ENCODE measurements at places on chromosomes 1 and 21.
A peak's percentile ranks its signal among the peaks of the same experiment; 100 is the strongest.

GRCh38 chr1:115330480-115331013 is 7.5 kb downstream of the NGF start:
- no peak for DNase-seq

DNA sequence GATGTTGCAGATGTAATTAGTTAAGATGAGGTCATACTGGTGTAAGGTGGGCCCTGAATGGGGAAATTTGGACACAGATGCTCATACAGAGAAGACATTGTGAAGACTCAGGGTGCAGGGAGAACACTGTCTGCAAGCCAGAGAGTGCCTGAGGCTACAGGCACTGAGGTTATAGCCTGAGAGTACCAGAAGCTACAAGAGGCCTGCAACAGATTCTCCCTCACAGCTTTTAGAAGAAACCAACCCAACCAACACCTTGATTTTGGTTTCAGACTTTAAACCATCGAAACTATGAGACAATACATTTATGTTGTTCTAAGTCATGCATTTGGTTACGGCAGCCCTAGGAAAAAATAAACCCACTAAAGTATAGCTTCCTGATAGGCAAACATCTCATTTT is 321.7 kb upstream of the USP25 start:
- no peak for DNase-seq

- no peak for DNase-seq
Measured at GRCh38 chr1:181079382-181079781, 9.1 kb upstream of the IER5 start.

- DNase-seq = no peak
Measured at GRCh38 chr1:21447311-21447710, 7.4 kb downstream of the NBPF3 start.

GRCh38 chr1:161484613-161485012 is 20.6 kb upstream of the FCGR2A start:
- DNase-seq = no peak

DNA sequence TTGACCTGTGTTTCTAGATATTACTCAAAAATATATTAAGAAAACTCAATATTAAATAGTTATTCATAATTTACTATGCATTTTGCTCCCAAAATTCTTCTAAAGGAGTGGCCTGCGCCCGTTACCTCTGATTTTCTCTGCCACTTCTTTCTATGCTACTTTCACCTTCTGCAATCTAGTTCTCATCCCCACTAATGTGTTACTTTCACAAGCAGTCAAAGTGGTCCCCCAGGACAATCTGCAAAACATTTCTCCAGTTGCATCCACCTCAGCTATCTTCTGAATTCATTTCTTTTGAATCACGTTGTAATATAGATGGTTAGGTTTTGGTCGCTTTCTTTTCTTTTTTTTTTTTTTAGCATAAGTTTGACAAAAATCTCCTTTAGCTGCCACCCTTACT is 13.4 kb downstream of the INSL5 start:
- DNase-seq = no peak

GRCh38 chr1:198620951-198621824 is 17.7 kb upstream of the PTPRC start:
- DNase-seq = no peak

DNA sequence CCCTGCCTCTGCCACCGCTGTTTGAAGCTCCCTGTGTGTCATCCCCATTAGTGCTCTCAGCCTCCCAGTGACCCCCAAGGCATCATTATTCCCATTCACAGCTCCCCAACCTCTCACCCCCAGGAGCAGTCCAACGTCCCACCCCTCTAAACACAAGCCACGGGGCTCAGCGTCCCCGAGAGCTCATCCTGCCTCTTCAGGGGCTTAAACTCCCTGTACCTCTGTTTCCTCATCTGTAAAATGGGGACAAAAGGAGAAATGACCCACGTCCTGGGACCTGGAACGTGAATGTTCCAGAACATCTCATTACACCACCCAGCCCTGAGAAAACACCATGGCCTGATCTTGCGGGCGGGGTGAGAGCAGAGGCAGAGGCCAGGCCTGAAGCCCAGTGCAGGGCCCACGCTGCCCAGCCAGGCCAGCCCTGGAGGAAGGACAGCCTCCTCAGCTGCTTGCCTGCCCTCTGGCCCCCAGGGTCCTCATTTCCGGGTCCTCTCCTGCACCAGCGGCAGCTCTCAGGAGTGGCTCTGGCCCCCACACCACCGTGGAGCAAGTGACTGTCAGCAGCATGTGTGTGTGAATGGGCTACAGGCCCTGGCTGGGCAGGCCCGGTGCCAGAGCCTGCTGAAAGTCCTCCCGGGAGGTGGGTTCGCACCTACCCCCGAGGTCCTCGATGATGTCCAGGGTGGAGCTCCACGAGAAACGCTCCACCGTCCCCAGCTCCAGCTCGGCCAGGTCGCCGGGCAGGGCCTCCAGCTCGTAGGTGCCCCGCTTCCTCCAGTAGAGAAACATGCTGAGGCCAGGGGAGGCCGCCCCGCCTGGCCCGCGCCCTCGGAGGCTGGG is 14.1 kb upstream of the PLEKHG5 start:
- DNase-seq = no peak

DNA sequence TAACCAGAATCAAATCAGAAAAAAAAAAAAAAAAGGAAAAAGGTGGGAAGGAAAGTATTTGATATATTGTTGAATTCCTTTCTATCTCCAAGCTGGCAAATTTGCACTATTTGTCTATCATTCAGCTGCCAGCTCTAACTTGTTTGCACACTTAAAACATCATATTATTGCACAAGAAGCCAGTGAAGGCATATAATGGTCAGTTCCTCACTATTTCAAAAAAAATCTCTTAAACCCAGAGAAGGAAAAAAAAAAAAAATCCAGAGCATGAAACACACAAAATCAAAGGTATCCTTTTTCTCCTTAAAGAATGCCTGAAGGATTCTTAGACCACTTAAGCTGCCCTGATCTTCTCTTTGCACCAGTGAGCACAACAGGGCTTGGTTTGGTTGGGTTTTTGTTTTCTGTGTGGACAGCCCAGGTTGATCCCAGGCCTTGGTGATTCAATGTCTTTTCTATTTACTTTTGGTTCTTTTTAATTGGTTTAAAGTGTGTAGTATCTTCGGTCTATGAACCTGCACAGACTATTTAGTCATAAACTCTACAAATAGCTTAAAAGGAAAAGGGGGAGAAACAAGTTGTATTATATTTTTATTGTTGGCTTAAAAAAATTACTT is 40.2 kb downstream of the DUSP10 start:
- no peak for DNase-seq

DNA sequence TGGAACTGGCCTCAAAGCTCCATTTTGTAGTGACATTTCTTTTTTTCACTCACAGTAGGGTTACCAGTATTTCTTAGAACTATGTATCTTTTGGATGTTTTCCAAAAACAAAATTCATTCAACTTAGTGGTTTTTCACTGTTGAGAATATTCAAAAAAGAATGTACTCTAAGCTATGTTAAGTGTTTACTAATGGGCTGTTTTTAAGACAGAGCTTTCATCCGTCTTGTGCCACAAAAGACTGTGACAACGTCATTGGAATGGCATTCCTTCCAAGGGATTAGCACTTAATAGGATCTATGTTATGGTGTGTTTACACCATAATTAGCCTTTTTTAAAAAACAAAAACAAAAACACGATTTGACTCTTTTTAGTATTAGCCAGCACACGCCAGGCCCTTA is 66.8 kb downstream of the TTC3 start:
- no peak for DNase-seq

DNA sequence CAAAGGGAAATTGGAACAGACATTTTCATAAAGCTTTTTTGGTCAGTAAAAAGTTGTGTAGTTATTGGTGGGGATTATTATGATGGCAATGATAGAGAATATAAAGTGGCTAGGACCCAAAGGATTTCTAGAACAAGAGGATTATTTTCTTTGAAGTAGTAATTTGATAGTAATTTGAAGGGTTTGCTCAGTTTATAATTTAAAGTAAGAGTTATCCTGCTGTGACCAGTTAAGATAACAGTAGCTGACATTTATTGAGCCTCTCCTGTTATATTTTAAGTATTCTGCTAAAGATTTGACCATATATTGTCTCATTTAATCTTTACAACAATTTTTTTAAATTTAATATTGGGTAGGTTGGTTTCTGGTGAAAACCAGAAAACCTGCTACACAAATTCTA is 14.7 kb downstream of the CAPZA1 start:
- no peak for DNase-seq

GRCh38 chr1:30733493-30733892 is 10.1 kb upstream of the MATN1 start:
- DNase-seq = no peak

GRCh38 chr1:76635784-76636183 is 231.5 kb upstream of the ST6GALNAC5 start:
- no peak for DNase-seq

GRCh38 chr1:11664336-11665065 is 501 bp downstream of the FBXO6 start:
- peak; percentile 55 for DNase-seq

DNA sequence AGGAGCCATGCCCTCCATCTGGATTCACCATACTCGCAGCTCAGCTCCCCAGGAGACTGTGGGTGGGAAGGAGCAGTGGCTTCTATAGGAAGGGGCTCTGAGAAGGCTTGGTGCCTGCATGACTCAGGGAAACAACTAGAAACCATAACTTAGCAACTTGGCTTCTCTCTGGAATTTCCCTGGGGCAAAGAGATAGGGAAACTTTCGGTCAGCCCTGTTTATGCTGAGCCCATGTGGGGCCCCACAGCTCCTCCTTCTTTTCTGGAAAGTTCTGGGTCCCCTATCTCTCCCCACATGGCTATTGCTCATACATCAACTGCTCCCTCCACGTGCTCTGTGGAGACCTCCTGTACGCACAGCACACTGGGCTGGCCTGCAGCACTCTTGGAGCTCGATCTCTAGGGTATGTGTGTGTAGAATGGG is 39.3 kb downstream of the PLEKHA6 start:
- no peak for DNase-seq

GRCh38 chr1:161492827-161493226 is 12.4 kb upstream of the FCGR2A start:
- DNase-seq = no peak

DNA sequence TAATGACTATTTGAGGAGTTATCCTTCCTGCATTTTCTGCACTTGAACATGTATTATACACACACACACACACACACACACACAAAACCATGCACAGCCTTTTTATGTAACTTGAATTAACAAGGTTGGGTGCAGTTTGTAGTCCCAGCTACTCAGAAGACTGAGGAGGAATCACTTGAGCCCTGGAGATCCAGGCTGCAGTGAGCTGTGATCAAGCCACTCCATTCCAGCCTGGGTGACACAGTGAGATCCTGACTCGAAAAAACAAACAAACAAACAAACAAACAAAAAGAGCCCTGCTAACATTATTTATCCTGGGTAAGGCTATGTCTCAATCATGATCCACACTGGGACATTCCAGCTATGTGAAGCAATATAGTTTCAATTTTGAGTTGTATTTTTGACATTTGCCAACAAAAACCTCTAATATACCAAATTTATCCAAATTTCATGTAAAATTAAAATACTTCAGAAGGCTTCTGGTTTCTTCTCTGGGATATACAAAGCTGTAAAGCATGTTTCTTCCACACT is 156.8 kb downstream of the NTPCR start:
- no peak for DNase-seq

DNA sequence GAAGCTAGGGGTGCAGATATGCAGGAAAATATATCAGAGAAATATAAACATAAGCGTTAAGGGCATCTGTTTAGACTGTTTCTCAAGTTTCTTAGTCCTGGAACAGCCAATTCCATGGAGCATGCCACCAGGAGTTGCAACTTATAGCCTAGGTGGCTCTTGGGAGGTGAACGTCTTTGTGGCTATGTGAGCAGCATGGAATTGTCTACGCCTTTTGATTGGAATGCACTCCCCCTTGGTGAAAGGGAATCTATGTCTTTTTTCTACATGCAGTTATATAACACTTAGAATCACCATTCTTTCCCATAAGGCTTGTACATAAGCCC is 12.4 kb downstream of the RCSD1 start:
- no peak for DNase-seq

GRCh38 chr1:53835491-53835890 is 2.6 kb downstream of the NDC1 start:
- no peak for DNase-seq

DNA sequence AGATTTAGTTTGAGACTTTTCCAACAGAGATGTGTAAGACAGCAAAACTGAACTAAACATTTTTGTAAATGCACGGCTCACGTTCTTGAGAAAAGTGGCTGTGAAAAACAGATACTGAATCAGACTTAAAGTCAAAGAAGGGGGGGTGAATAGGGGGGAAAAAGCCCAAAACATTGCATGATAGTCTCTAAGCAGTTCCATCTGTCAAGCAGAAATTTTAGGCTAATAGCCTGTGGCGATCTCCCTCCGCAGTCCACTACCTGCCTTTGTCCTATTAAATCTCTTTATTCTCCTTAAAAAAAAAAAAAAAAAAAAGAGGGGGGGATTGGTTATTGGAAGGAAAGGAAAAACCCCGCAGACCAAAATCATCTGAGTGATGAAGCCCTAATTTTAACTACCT is 217.6 kb upstream of the NFIA start:
- DNase-seq = no peak

DNA sequence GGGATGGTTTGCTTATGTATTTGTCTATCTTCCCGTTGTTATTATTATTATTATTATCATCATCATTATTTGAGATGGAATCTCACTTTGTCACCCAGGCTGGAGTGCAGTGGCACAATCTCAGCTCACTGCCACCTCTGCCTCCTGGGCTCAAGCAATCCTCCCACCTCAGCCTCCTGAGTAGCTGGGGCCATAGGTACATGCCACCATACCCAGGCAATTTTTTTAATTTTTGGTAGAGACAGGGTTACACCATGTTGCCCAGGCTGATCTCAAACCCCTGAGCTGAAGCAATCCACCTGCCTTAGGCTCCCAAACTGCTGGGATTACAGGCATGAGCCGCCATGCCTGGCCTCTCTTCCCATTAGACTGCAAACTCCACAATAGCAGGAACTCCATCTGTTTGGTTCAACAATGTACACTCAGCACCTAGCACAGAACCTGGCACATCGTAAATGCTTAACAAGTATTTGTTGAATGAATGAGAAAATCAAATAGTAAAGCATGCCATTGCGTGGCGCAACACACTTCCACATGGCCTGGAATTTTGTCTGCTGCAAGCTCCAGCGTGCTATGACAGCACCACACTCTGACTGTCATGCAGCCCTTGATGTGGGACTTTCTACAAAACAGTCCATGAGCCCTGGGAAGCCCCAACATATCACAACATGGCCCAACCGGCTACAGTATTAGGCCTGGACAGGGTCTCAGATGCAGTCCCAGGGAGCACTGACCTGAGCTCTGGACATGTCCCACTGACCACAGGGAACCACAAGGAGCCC is 3.8 kb upstream of the TINAGL1 start:
- no peak for DNase-seq

DNA sequence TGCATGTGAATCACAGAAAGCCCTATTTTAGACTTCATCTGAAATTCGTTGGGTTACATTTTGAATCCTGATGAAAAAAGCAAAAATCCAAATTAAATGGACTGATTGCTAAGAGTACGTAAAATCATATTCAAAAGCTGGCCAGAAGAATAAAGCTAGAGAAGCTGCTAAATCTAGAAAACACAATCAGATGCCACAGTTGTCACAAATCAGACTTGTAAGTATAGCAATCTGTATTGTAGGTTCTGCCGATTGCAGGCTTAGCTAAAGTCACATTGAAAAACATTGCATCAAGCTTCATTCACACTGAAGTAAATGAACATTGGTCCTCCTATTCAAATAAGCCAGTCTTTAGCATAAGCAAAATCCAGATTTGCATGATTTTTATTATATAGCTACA is 235.1 kb upstream of the ST6GALNAC5 start:
- DNase-seq = no peak

GRCh38 chr1:32363713-32364112 is 1.4 kb downstream of the TSSK3 start:
- no peak for DNase-seq

Data from head of caudate nucleus (tissue), 42 donors.